ENCODE measurements at places on chromosomes 2 and 18.

DNA sequence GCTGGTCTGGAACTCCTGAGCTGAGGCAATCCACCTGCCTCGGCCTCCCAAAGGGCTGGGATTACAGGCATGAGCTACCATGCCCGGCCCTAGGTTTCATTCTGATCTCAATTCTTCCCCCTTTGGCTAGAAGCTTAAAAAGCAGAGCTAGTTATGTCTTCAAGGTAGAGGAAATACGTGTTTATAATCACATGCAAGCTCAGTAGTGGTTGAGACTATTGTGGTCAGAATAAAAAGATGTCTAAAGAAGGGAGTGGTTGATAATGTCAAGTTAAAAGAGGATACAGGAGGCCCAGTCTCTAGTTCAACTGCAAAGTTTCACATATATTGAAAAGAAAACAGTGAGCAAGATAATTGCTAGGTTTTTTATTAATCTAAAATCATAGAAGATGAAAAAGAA is 807.8 kb upstream of the ACVR2A start:
- no peak for DNase-seq

DNA sequence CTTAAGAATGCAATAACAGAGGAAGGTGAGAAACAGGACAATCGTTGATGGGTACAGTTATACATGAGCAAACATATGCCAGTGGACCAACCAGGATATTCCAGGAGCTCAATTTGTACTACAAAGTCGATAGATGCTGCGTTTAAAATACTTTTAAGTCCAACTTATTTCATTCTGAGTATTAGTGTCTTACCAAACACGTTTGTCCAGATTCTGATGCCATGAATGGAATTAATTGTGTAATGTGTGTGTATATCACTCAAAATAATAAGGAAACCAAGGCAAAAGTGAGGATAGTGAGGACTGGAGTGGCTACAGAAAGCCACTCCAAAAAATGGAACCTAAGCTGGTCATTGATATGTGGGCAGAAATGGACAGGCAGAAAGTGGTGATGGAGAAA is 332.6 kb downstream of the RIT2 start:
- no peak for DNase-seq

DNA sequence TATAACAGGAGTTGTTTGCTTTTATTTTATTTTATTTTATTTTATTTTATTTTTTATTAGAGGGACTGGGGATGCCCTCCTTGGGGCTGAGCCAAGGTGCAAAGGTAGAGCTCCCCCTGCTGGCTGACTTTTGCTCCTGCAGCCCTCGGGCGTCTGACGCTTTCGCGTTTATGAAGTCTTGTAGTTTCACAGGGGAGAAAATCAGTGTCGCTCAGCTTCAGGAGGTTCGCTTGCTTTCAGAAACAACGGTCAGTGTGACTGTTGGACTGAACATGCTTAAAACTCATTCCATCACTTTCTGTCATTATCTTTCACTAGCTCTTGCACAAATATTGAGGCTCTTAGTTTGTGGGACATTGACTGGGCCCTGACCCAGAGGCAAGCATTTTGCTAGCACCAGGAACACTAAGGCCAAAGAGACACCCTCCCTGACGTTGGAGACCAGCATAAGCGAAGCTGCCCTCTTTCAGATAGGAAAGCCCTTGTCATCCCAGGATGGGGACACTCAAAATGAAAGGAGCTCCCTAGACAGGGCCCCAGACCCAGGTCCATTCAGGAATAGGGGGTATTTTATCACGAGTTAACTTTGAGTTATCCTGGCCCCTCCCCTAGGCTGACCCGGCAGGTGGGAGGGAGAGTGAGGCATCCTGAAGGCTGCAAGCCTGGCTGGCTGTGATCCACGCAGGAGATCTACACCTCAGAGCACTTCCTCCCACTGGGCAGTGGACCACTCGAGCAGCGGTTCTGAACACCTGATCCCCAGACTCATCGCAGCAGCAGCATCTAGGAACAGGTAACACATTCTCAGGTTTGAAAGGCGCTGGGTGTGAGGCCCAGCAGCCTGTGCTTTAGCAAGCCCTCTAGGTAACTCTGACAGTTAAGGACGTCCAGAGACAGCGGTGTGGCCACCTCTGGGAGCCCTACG is 34.4 kb downstream of the LGALSL start:
- peak; percentile 79 for DNase-seq

GRCh38 chr2:226631671-226632070 is 167.9 kb downstream of the IRS1 start:
- no peak for DNase-seq

DNA sequence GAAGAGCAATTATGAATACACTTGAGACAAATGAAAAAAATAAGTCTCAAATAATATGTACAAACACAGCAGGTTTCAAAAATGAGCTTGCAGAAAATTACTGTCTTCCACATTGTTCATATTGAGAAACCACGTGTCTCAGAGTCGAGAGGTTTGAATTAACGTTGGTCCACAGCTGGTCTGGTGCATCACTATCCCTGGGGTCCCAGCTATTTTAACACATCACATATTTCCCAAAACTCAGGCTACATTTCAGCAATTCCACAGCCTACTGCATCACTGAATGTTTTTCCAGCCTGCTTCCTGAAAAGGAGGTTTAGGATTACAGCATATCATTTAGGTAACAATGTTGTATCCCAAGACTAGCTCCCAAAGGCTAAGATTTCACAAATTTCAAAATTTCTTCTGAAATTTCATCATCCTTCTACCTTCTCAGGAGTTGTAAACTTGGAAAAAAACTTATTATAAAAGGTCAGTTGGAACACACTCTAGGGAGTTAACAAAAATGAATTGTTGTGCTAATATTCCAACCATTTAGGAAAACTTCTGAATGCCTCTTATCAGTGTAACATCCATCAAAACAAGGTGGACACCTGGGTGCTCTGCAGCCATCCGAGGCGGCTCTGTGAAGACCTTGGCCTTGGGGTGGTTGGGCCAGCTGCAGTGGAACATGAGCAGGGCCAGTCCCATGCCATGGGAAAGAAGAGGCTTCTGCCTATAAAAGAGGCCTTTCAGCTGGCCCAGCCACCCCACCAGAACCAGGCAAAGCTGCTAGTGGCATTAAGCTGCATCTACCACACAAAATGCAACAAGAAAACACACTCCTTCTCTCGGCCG is 198.1 kb upstream of the RBBP8 start:
- DNase-seq: no peak

GRCh38 chr2:36556842-36557241 is 41.1 kb downstream of the FEZ2 start:
- no peak for DNase-seq

DNA sequence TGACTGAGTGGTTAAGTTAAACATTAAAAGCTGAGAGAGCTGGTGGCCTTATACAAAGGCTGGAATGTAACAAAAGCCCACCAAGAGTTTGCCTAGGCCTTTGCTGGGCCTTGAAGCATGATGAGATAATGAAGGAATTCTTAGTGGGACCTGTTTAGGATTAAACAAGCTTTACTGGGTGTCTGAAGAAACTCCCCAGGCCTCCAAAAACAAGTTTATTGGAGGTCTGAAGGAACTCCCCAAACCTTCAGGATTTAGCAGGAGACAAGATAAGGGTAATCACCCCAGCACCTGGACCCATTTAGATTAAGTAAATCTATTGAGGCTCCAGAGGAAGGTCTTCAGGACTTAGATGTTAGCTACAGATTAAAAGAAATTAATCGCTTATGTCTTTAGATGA is 18.7 kb downstream of the PCARE start:
- DNase-seq: no peak

GRCh38 chr2:98693477-98693876 is 37.5 kb downstream of the MGAT4A start:
- DNase-seq: peak; percentile 40

GRCh38 chr2:37326285-37326684 is 1.7 kb upstream of the PRKD3 start:
- DNase-seq: no peak

DNA sequence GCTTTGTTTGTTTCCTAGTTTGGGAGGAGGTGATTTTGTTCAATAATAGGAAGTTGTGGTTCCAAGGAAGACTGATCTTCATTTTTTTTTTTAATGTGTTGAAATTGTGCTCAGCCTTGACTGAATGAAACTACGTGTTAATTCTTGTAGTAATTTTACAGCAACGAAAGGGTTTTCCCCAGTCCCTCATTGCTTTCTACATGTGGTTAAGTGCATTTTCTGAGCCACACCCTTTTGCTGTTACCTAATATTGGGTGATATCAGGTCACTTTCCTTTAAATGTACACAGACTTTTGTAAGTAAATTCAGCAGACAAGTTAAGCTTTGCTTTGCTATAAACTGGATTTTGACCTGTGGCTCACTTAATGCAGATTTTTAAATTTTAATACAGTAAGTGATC is 73.6 kb downstream of the OTX1 start:
- no peak for DNase-seq

- no peak for DNase-seq
Measured at GRCh38 chr2:118520246-118520645, 327.2 kb downstream of the EN1 start.

- DNase-seq: no peak
Measured at GRCh38 chr2:43273529-43273928, 47.1 kb upstream of the ZFP36L2 start.

DNA sequence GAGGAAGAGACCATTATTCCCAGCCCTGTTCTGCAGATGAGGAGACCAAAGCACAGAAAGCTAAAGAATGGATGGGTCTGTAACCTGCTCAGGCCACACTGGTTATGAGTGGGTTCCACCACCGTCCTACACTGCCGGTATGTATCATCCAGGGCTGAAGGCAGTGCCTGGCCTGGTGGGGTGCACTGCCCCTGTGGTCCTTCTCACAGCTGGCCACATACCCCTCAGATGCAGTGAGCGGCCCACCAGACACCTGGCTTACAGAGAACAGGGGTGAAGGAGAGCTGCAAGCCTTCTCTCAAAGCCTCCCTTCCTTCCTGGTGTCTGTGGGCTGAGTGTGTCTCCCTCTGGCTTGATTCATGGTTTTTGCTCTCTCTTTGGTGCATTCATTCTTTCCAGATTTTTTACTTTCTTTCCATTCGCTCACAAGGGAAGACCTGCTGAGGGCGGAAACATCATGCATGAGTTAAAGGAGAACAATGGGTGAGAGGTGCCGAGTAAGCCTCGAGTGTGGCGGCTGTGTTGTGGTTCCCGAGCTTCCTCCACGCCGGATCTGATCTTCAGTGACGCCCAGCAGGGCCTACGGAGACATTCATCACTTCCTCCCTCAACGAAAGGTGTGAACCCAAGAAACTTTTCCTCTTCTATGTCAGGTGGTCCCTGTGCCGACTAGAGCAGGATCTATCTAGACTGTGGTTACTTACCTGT is 62.1 kb upstream of the REL start:
- DNase-seq: peak; percentile 96

GRCh38 chr18:55093295-55093694 is 134.0 kb upstream of the CCDC68 start:
- DNase-seq: no peak

DNA sequence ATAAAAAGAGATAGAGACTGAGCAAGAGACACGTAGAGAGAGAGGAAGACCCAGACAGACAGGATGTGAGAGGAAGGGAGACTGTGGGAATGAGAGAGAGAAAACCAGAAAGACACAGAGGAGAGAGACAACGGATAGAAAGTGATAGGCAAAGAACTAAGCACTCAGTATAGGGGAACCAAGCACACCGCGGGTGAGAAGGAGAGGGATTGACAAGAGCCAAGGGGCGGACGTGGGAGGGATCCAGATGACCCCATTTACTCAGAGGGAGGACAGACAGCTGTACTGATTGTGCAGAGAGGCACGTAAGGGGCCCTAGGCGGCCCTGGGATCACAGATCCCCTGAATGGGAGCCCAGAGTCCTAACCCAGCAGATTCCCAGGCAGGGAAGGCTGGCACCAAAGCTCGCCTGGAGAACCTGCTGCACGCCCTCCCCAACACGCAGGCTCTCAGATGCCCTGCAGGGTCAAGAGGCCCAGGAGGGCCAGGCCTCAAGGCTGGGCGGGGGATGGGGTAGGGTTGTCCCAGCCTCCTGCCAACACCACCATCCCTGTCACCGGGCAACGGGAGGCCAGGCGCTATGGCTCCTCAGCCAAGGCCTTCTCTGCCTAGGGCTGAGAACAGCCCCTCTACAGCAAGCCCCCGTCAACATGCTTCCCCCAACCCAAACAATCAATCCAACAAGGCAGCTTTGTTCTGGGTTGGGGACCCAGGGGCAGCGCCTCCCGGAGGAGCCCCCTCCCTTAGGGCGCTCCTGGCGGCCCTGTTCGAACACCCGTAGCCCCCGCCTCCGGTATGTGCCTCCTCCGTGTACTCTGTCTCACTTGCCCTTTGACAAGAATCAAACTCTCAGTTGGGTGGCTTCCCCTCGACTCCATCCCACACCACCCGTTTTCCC is 579 bp downstream of the LOXL3 start:
- no peak for DNase-seq

GRCh38 chr2:16628314-16628713 is 37.3 kb downstream of the CYRIA start:
- no peak for DNase-seq

- no peak for DNase-seq
Measured at GRCh38 chr18:48265328-48265727, 143.9 kb downstream of the ZBTB7C start.

DNA sequence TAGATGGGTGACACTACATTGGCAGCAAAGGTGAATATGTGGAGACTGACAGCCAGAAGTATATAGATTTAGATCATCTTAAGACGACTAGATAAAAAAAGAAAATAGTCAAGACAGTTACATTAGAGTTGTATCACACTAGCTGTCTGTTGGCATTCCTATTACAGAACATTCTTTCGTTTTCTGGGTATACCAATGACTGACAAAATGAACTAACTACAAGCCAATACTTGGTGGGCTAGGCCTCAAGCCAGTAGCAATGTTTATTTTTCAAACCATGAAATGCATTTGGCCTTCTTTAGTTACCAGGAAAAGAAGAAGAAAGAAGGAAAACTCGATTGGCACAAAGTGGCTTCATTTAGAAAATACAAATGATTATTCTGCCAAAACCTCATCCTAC is 944.9 kb upstream of the ZEB2 start:
- DNase-seq: no peak

DNA sequence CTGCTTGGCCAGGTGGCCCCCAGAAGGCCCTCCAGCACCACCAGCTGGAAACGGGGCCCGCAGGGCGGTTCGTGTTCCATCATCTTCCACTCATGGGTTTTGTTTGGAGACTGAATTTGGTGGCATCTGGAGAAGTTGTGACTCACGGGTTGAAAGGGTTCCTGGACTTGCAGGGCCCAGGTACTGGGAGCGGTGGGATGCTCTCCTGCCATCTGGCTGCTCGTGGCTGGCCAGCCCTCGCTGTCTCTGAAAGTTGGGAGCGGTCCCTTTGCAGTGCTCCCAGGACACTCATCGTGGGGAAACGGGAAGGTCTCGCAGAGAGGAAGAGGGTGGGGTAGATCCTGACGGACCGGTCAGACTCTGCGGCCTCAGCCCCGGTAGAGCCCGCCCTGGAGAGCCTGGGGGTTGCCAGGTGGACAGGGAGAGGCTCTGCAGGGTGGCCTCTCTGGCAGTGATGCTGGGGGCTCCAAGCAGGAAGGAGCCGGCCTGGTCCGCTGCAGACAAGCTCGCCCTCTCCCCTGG is 47.5 kb downstream of the TWIST2 start:
- no peak for DNase-seq

Data from naive thymus-derived CD8-positive, alpha-beta T cell (primary cell).